ENCODE measurements at places on chromosomes 7 and 10. TPM values are rescaled to one million over a fixed set of nuclear protein-coding genes. Genes with fewer than 3 reads are reported as not detected.

Gene VPS37D
- total RNA-seq, result 2.7 TPM

Gene FAM237B
- total RNA-seq, result not detected

Gene SH2D4B
- 0.22 TPM for total RNA-seq

Gene SPDYE2
- not detected for total RNA-seq

Gene PARD3
- 37.2 TPM for total RNA-seq

Gene GPR26
- total RNA-seq, result not detected

Gene ITIH5
- 4.2 TPM for total RNA-seq

Gene VAX1
- not detected for total RNA-seq

Gene MCM10
- 3.5 TPM for total RNA-seq

Gene CYP26C1
- total RNA-seq, result not detected

Gene PTPRZ1
- total RNA-seq, result not detected

Gene RARRES2
- total RNA-seq, result 0.79 TPM

Gene SLC18A2
- not detected for total RNA-seq

Gene ANXA8L1
- total RNA-seq, result 465 TPM

Gene CALCR
- not detected for total RNA-seq

Gene PCLO
- total RNA-seq, result 2.1 TPM

Gene INMT
- total RNA-seq, result not detected

Gene OAT
- 186 TPM for total RNA-seq

Gene PNLIPRP1
- not detected for total RNA-seq

Gene CPED1
- total RNA-seq, result 0.39 TPM

Gene HMX2
- total RNA-seq, result not detected

Gene FERD3L
- not detected for total RNA-seq

Gene ARHGEF35
- total RNA-seq, result 6.3 TPM

Gene TFR2
- total RNA-seq, result 1.2 TPM
